ENCODE measurements at places on chromosomes 3 and 15. TPM values are rescaled to one million over a fixed set of nuclear protein-coding genes. Genes with fewer than 3 reads are reported as not detected.

The IL12A gene
- total RNA-seq: 0.54 TPM

The NOX5 gene
- not detected for total RNA-seq

DNA sequence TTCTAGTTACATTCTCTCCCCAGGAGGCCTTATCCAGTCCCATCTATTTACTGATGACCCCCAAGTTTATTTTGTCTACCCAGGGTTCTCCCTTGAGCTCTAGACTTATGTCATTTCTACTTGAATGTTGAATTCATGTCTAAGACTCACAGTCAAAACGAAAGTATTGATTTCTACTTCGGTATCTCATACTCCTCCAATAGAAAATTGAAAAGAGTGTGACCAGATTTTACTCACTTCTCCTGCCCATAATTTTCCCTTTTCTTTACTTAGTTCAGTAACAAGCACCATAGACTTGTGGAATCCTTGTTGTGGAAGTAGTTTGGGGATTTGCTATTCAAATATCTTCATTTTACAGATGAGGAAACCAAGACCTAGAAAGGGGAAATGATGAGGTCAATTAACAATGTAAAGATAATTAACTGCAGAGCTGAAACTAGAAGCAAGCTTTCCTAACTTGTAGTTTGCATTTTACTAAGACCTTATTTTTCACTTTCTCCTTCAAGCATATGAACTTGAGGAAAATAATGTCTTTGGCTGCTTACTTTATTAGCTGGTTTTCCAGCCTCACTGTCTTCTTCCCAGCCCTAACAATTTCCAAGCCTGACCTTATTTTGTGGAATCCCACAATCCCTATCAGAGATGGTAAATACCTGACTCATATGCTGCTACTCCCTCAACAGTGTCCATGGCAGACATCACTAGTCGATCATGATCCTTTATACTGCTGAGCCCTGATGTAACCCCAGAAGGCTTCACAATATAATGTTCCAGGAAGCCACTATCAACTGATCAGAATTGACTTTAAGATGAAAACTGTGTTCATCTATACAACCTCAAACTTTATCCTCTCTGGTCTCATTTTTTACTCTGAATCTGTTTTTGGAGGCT is 123.9 kb upstream of the AGBL1 start:
- DNase-seq: no peak

DNA sequence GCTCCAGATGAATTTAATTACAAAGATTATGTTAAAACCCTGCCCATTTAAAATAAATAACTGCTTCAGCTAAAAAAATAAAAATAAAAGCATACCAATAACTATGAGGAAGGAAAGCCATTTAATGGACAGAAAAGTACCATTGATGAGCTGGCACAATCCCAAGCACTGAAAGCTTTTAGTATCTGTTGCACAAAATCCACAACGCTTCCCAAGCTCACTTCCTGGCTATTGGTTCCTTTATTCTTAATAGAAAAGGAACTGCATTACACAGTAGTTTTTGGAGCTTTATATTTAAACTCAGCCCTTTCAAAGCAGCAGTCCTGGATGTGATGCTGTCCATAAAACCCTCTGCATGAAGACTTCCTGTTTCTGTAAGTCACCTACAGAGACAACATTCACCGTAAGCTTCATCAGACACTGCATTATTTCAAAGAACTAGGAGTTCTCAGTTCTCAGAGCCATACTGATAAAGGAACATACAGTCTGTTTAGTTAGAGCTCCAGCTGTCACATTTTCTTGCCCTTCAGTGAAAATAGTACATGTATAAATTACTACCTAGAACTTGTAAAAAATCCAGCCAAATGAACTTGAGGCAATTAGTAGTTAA is 81.5 kb downstream of the CSNK1G1 start:
- DNase-seq: no peak

The GHSR gene
- total RNA-seq: not detected

DNA sequence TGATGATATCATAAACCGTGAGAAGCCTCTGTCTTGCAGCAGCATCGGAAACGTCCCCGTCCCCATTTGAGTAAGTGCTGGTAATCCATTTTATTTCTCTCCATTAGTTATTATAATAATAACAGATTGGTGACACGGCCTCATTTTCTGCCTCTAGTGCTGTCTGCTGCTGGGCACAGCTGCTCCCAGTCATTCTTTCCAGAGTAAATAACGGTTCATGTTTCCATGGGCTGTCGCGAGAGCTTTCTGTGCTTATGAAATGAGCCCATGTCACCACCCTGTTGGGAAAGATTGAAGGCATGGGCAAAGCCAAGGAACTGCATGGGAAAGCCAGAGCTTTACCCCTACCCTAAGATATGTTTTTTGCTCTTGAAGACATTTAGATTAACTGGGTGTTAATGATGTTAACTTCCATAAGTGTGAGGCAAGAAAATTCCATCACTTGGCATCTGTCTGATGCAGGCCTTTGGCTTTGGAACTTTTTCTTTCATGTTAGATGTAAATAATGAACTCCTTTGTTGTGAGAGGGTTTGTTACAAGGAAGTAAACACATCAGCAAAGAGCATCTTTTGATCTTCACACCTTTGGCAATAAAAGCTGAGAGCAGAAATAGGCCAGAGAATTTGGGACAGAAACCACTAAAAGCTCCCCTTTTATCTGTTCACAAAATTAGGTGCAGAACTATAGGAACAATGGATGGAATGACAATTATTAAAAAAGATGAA is 141.8 kb downstream of the FILIP1L start:
- DNase-seq: no peak

The CPN2 gene
- not detected for total RNA-seq

Measured in neural crest cell (in vitro differentiated cells).